NK-92 treated with Interleukin-12 subunit alpha and Interleukin-12 subunit beta, amount 100 ng/mL, for 24 hours (cell line): ENCODE measurements at places on chromosomes 7 and 10.

DNA sequence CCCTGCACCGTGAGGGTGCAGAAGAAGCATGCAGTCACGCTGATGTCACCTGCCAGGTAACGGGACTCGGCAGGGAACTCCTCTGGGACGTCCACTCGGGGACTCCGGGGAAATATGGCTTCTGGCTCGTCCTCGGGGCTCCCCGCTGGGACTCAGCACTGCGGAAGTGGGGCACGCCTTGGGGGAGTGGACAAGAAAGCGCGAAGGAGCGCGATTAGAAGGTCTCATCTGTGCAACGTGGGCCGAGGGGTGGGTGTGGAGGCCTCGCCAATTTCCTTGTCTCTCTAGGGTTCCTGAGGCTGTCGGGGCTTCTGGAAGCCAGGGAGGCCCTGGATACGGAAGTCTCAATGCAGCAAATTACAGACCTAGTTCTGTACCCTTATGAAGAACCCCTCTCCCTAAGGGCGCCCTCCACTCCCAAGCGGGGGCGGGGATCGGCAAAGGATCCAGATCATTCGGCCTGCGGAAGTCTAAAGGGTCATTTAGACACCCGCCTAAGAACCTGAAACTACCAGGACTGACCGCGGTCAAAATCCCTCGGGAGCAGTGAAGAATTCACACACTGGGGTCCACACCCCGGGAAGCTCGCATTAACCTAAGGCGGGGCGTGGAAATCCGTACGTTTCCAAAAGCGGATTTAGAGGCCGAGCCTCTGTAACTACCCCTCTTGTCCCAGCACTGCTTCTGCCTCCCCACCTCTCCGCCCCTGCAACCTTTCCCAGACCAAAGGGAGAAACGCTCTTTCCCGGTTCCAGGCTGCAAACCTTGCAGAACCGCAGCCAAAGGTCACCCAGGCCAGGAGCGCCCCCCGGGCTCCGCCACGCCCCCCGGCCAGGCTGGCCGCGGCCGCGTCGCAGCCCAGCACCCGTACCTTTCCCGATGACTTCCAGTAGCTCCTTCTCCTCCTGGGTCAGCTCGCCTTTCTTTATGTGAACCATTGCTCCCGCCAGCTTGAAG lies 640 bp downstream of the ANKMY2 start:
- no peak for DNase-seq

DNA sequence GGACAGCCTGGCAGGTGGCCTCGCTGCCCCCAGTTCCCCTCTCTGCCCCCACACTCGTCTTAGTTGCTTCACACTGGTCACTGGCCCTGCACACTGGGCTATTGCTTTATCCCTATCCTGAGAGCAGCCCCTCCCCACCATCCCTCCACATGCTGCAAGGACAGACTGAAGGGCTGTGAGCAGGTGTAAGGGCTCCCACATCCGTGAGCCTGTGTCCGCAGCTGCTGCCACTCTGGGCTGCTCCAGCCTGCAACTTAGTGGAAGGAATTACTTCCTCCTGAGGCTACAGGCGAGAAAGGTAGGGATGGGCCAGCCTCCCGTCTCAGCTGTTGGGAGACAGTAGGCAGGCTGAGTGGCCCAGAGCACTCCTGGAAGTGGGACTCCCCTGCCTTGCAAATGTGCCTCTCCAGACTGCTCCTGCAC lies 3.8 kb downstream of the RARRES2 start:
- DNase-seq = no peak

DNA sequence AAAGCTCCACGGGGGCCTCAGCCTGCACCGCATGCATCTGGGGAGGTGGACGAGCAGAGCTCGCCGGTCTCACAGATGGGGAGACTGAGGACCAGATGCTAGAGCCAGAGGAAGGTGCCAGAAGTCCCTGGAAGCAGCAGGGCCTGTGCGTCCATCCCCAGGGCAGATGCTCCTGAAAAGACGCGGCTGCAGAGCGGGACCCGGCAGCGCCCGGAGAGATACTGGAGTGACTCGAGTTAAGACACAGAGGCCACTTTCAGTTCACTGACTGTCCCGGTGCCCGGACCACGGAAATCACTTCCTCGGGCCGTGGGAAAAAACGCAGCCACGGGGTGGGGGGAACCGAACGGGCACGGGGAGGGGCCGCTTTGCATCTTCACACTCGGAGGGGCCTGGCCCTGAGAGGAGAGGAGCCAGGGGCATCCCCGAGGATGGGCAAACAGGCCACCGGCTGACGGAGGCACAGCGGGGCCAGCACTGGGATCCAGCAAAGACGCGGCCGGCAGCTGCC lies 85.4 kb downstream of the FOXL3 start:
- no peak for DNase-seq

DNA sequence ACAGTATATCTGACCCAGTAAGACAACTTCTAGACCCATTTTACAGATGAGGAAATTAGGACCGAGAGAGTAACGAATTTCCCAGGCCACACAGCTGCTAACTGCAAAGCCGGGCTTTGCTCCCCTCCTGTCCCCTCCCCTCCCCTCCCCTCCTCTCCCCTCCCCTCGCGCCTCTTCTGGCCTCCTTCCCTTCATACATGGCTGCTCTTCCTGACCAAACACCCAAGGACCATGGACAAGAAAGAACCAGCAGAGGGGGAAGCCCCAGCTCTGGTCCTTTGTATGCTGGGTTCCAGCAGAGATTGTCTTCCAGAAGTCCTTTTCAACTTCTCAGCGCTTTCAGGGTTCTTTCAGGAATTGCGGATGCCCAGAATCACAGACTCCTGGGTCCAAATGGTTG lies 3.6 kb upstream of the TMEM72 start:
- no peak for DNase-seq
